ENCODE measurements at places on chromosomes 5 and 9.

DNA sequence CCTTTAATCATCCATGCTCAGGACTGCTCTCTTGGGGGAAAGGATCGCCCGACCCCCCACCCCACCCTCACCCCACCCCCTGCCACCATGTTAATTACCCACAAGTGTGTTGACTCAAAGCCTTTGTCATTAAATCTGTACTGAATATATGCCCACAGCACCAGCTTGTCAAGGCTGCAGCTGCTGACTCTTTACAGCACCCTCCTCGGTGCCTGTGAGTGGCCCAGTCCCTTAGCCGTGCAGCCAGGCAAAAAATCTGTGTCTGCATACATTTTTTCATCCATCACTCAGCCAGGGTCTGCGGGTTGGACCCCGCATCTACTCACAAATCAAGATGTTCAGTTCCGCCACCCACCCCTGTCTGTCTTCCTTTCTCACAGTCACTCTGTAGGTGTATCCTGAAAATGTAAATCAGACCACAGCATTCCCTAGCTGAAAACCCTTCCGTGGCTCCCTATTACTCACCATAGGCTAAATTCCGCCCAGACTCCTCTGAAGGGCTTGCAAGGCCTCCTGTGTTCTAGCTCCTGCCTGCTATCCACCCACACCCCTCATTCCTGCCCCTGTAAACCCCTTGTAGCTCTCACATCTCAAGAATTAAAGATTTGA lies 53.7 kb upstream of the KCNIP1 start:
- no peak for DNase-seq

DNA sequence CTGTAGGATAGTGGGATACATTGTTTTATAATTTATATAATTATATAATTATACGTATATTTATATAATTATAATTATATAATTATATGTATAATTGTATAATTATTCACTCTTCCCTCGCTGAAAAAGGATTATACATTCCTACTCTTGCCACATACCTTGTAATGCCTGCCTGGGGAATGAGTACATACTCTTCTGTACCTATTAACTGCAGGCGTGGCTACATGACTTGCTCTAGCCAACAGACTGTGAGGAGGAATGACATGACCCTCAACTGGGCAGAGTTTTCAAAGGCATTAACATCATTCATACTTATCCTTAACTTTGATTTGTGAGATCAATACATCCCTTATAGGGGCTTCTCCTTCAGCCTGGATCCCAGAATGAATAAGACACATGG lies 19.1 kb downstream of the ERMP1 start:
- no peak for DNase-seq

GRCh38 chr5:337563-338130 lies 16.1 kb downstream of the AHRR start:
- no peak for DNase-seq

DNA sequence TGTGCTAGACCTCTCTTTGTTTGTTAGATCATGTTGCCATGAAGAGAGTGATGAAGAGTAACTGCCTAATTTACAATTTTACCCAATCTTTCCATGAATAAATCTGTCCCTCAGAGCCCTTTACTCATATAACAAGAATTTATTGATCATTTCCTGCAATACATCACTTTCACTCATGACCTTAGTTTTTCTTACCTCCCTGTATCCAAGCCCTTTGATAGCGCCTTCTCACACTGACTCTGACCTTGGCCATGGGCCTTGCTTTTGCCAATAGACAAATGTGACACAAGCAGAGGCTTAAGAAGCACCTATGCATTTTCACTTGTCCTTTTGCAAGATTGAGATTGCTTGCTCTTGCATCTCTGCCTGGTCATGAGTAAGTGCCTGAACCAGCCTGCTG lies 288.1 kb downstream of the NNT start:
- DNase-seq: no peak

DNA sequence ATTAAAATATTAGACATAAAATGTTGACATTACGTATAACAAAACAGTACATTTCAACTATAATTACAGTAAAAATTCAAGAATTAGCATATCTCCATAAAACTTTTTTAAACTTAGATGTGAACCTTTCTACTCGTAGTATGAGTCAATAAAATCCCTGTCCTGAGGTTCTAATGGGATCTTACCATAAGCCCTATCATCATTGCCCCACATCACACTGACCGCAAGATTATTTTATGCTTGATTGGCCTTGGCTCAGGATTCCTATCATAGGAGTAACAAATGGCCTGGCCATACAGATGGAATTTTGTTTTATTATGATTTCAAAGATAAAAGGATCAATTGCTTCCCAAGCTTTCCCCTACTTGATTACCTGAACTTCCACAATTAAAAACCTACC lies 238.3 kb downstream of the MEF2C start:
- DNase-seq: no peak

DNA sequence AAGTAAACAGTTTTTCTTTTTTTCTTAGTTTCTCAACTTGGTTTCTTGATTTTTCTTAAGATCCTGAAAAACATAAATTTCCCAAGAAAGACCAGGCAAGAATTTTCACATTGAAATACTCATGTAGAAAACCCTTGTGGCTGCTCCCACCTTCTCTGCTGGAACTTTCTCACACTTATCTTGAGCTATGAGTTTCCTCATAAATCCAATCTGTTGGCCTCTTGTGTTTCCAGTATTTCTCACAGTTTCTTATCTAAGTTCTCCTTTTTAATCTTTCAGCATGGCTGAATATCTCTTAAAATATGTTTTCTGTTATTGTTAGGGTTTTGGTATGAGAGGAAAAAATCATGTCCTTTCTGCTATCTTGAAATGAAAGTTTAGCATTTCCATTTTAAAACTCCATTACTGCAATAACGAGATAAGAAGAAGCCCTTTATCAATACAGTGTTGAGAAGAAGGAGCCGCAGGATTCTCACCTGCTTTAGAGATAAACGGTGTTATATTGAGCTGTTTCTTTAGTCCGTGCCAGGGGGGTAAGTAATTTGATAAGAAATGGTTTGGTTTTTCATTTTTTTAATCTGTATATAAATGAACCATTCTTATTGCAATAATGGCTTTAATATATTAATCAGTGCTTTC lies 89.3 kb downstream of the ALDH1A1 start:
- DNase-seq: no peak

DNA sequence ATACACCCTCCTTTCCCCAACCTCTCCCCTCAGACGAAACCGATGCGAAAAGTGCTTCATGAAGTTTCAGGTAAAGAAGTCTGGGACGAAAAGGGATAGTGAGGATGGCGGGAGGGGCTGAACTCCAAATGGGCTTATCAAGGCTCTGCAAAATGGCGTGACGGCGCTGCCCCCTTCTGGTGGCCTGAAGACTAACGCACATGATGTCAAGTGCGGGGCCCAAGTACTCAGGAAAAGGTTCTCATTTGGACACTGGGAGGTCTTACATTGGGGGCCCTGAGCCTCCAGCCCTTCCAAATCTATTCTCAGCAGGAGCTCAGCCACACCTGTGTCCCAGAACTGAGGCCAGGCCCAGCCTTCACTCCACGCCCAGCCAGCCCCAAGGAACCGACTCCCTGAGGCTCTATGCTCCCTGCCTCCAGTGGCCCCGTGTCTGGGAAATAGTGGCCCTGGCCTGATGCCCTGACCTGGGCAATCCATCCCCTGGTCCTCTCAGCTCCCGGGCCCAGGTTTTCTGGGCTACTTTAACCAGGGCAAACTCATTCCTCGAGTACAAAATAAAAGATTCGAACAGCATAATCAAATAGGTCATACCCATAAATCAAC lies 119.9 kb downstream of the KCNIP1 start:
- peak; percentile 27 for DNase-seq

GRCh38 chr5:116652903-116653302 lies 78.3 kb upstream of the SEMA6A start:
- DNase-seq: no peak

GRCh38 chr9:85443190-85443598 lies 298.6 kb downstream of the AGTPBP1 start:
- no peak for DNase-seq

- peak; percentile 67 for DNase-seq
Observed at GRCh38 chr5:109688970-109689739, 572 bp upstream of the MAN2A1 start.

DNA sequence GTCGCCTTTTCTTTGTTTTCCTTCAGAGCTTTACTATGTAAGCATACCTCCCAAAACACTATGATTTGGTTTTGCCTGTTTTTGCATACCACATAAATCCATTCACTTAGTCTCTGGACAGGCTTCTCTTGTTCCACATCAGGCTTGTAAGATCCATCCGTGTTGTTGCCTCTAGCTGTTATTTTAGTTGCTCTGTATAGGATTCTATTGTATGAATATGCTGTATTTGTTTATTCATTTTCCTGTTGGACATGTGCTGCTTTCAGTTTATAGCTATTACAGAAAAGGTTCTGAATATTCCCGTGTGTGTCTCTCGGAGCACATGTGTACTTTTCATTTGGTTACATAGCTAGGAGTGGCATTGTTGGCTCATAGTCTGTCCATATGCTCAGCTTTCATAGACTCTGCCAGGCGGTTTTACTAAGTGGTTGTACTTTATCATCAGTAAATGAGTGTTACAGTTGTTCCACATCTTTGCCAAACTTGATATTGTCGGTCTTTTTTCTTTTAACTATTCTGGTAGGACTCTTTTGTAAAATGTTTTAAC lies 41.8 kb downstream of the NUP214 start:
- DNase-seq: no peak
